Activated CD4-positive, CD25-positive, alpha-beta regulatory T cell treated with anti-CD3 and anti-CD28 coated beads, Interleukin-2, amount 50 U/mL, for 16 hours (primary cell): ENCODE measurements at places on chromosomes 6 and 20.

GRCh38 chr20:24096264-24096663 lies 107.7 kb upstream of the GGTLC1 start:
- DNase-seq, result no peak

DNA sequence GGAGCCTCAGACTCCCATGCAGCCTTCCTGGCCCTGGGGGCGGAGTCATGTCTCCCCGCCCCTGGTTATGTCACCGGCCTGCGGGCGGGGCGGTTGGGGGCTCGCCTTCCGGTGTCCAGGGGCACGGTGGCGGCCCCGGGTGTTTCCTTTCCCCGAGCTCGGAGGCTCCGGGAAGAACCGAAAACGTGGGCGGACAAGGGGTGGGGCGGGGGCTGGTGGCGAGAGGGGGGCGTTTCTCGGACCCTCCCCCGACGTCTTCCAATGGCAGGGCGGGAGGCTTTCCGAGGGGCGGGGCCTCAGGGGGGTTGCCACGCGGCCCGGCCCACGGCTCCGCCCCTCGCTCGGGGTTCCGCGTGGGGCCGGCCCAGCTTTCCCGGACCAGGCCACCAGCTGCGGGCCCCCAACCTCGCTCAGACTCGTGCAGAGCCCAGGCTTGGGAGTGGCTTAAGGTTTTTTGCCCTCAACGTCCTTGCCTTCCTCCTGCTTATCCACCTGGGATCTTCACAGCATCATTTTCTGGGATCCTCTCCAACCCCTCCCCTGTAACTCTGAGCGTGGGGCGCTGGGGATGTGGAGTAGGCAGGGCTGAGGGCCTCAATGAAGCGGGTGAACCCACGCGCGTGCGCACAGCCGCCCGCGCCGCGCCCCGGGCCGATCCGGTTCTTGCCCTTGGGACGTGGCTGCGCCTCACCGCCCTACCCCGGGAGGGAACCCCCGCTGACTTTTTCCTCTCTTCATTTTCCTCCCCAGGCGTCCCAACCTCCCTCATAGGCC lies 2.1 kb upstream of the NRN1 start:
- DNase-seq, result no peak

- DNase-seq, result no peak
Observed at GRCh38 chr20:47338131-47338628, 18.3 kb downstream of the ZMYND8 start.

DNA sequence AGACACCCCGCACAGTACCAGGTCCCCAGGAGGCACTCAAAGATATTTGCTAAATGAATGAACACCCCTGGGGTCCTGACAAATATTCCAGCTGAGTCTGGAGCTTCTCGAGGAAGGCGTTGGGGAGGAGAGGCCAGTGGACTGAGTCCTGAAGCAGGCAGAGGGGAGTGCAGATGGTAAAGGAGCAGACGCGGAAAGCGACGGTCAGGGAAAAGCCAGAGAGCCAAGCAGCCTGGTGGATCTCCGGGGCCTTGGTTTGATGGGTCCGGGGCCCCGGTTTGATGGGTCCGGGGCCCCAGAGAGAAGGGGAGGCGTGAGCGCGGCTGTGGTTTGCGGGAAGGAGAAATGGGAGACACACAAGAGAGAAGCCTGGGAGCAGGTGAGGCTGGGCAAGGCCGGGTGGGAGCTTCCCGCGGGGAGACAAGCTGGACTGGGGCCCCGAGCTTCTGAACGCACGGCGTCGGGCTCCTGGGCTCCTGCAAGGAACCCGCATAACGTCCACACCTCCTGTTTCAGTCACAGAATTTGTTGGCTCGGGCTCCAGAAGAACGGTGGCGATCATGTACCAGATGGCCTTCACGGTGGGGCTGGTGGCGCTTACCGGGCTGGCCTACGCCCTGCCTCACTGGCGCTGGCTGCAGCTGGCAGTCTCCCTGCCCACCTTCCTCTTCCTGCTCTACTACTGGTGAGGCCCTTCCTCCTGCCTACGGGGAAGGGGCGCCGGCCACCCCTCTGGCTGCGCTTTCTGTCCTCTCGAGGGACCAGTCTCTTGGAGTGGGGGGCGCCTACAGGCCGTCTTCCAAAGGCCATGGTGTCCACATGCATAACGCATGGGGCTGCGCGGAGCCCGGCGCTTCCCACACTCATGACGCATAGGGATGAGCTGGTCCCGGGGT lies 12.1 kb downstream of the SLC22A1 start:
- no peak for DNase-seq

GRCh38 chr6:43328528-43328927 lies 19.9 kb upstream of the CRIP3 start:
- DNase-seq, result no peak

DNA sequence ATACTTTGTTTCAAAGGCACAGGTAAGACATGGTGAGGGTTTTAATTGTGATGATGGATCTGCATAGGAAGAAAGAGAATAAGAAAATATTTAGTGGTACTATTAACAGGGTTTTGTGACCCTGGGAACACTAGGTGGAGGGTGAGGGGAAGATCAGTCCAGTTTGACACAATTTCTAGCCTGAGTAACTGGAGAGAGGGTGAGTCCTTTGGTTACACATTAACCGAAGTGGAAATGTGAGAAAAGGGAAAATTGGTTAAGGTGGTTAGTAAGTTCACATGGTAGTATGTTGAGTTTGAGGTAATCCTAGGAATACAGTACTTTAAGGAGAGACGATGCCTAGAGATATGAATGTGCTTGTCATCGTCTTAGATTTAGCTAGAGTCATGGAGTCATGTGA lies 54.8 kb upstream of the POU3F2 start:
- no peak for DNase-seq

GRCh38 chr6:130426066-130426721 lies 60.4 kb downstream of the TMEM200A start:
- DNase-seq, result no peak

DNA sequence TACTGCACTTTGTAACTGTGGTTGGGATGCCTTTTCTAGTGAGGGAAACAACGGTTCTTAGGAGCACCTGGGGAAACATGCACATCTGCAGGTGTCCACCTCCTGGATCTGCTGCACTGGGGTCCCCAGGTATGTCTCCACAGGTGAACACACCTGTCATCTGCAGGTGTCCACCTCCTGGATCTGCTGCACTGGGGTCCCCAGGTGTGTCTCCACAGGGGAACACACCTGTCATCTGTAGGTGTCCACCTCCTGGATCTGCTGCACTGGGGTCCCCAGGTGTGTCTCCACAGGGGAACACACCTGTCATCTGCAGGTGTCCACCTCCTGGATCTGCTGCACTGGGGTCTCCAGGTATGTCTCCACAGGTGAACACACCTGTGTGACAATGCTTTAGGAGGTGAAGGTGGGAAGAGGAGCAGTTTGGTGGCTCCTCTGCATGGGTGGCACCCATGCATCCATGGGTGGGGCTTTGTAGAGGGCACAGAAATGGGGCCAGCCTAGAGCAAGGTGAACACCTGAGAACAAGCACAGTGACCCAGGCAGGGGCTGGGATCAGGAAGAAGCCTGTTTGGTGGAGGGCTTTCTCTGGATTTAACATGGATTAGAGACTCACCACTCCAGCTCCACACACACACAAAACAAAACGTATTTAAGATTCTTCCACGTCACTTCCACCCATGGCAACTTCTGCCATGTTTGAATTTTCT lies 206.0 kb upstream of the CDH4 start:
- no peak for DNase-seq
